ENCODE measurements at places on chromosomes 6 and 20.

- DNase-seq: no peak
These were observed 110.4 kb downstream of the SYCP2 start for GRCh38 chr20:59823030-59823423.

- no peak for DNase-seq
These were observed 381.8 kb downstream of the CENPW start for GRCh38 chr6:126721581-126722160.

DNA sequence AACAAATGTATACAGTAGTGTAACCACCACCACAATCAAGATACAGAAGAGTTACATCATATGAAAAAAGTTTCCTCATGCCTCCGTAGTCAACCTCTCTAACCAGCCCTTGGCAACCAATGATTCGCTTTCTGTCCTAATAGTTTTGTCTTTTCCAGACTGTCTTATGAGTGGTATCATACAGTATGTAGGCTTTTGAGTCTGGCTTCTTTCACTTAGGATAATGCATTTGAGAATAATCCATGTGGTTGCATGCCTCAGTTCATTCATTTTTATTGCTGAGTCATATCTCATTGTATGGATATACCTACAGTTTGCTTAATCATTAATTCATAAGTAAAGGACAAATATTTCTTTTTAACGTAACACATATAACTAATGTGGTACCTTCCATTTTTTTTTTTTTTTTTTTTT lies 86.4 kb upstream of the RIPOR2 start:
- DNase-seq: no peak

GRCh38 chr20:17794400-17794799 lies 94.6 kb downstream of the BANF2 start:
- no peak for DNase-seq

GRCh38 chr20:13336308-13337089 lies 115.4 kb downstream of the ISM1 start:
- no peak for DNase-seq

DNA sequence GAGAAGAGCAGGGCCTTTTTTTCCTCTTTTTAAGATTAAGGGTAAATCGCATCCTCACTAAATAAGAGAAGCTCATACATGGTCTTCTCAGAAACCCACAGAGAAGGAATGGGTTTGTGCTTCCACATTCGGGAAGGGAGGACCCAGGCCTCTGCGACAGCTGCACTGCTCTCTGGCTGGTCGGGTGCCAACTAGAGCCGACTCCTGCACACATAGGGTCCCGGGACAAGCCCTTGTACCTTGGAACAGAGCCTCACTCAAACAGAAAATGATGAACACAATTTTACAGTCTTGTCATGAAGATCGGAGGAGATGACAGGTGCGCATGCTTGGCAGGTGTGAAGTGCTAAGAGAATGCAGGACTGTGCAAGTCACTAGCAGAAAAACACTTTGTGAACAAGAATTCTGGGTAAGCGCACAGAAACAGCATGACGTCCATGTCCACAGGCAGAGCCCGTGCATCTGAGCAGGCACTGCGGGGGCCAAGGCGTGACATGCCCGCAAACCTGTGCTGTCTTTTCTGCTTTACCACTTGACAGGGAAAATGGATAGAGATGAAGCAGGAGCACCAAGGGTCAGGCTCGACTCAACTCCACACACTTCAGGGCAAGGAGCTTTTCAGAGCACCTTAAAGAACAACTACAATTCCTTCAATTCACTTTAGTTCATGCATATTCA lies 101.0 kb upstream of the MPC1 start:
- DNase-seq: no peak
